ENCODE measurements at places on chromosomes 5 and 9.

- DNase-seq: no peak
These were observed 73.6 kb upstream of the CAST start for GRCh38 chr5:96588539-96588938.

DNA sequence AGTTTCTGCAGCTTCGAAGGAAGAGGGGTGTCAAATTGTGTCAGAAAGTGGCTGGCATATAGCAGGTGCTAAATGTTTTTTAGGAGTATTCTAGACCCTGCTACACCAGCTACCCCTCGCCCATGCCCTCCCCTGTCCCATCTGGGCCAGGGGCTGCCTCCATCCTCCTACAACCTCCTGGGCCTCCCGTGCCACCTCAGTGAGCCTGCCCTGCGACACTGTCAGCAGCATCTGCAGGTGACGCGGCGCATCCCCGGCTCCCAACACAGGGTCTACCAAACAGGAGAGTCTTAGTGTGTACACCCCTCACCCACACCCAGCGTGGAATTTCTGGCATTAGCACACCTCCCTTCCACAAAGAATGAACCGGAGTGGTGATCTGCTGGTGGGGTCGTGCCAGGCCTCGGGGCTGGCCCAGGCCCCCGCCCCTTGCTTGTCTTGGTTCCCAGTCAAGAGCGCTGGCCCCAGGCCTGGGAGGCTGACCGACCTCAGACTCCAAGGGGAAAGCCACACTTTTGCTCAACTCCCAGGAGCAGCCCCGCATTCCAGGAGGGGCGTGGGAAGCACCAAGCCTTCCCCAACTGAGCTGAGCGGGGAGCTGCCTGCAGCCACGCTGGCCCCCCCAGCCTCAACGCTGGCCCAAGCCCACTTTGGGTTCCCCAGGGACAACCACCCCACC is 55.2 kb downstream of the NEURL1B start:
- DNase-seq: no peak

DNA sequence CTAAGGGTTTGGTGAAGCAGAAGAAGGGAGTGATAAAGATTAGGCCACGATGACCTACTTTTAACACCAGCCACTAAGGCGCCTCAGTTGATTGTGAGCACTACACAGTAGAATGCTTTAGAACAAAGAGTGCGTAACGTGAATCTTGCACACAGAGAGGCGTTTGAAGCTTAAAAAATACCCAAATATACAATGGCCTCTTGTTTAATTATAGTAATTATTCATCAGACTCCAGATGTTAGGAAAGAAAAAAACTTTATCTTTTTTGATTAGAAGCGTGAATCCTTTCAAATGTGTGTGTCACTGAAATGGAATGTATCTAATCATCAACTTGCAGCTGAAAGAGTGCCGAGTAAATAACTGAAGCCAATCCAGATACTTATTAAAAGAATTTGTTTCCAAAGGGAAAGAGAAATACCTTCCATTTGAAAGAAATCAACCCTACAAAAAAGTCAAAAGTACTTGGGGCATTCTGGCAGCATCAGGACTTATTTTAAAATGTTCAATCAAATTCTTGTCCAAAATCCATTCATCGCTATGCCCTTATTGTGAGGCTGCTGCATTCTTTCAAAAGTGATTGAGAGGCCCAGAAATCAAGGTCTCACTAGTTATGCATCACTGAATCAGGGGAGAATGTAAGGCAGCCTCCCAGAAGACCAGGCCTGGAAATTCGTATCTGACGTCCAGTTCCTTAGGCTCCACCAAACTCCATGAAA is 337.5 kb downstream of the ZNF608 start:
- no peak for DNase-seq

DNA sequence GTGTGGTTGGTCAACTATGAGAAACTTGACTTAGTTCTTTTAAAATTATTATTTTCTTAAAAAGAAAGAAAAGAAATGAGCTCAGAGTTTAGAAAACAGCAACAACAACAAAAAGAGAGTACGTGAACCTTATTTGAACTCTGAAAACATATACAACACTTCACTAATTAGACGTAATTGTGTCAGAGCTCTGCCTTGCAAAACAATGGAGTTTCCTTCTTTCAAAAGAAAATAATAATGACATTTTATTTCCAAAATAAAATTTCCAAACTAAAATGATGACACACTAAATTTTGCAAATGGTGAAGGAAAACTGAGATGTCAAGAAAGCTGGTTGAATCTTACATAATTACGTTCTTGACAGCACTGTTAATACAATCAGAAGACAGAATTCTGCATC is 15.4 kb downstream of the ROR2 start:
- no peak for DNase-seq

GRCh38 chr9:137482094-137482781 is 23.1 kb upstream of the NSMF start:
- no peak for DNase-seq

DNA sequence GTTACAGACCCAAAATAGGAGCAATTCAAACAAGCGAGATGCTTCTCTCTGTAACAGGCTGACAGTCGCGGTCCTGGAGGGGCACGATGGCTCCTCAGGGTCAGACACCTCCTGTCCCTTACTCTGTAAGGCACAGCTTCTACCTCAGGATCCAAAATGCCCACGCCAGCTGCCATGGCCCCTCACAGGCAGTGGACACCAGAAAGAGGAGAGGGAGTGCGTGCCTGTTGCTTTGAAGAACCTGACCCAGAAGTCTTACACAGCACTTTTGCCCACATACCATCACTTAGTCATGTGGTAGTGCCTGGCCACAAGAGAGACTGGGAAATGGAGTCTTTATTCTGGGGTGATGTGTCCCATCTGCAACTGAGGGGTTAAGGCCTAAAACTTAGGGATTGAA is 11.6 kb upstream of the ABL1 start:
- DNase-seq: no peak

DNA sequence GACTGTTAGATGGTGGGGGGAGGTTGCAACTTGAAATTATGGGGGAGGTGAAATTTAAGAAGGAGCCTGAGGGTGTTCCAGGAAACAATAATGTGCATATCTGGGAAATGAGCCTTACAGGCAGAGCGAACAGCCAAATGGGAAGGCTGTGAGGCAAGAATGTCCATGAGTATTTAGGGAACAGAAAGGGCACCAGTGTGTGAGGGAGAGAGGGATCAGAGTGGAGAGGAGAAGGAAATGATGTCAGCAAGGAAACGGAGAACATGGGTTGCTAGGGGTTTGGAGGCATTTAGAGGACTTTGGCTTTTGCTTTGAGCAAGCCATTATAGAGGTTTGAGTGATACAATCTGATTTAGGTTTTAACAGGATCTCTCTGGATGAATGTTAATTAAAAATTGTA is 285.4 kb downstream of the TLE4 start:
- DNase-seq: no peak

DNA sequence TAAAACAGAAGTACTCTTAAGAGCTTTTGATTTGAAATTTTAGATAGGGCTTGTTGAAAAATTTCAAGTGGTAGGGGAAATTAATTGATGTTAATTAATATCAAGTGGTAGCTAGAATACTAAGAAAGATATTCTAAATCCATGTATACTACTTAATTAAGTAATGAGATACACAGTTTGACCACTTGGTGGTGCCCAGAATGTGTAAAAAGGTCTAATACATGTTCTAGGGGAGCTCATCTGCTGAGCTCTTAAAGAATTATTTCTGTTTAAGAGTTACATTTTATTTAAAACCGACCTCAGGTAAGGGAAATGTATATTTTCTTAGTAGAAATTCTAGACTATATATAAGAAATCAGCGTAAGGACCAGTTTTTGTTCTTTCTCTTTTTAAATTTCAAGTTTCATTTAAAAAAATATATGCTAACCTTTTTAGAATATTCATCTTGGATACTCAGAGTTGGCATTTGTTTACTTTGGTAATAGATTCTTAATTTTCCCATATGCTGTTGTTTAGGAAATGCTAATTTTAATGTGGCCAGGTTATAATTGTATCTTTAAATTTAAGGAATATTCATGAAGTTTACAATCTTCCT is 61.5 kb downstream of the LNPEP start:
- no peak for DNase-seq

- no peak for DNase-seq
These were observed 42.8 kb downstream of the NFIB start for GRCh38 chr9:14271093-14271673.

All from stimulated activated CD8-positive, alpha-beta memory T cell treated with anti-CD3 and anti-CD28 coated beads, Interleukin-2, amount 100 ng/mL, for 1 hour (primary cell).